Esophagus squamous epithelium (tissue), 5 donors: ENCODE measurements at places on chromosomes 6 and 20. TPM values are rescaled to one million over a fixed set of nuclear protein-coding genes. Genes with fewer than 3 reads are reported as not detected.

- peaks cover 16% of the 10 kb centered on the region for H3K4me1 ChIP-seq
- no peak for DNase-seq
- no peak overlapping the region for H3K4me3 ChIP-seq
- H3K27me3 ChIP-seq = peaks cover 33% of the 10 kb centered on the region
- H3K36me3 ChIP-seq = no peaks in the 10 kb centered on the region
Measured at GRCh38 chr6:43304361-43304760, 4.3 kb downstream of the CRIP3 start.

Gene MTFR2
- total RNA-seq = 2.3 TPM

Gene COX4I2
- total RNA-seq = 2.6 TPM

DNA sequence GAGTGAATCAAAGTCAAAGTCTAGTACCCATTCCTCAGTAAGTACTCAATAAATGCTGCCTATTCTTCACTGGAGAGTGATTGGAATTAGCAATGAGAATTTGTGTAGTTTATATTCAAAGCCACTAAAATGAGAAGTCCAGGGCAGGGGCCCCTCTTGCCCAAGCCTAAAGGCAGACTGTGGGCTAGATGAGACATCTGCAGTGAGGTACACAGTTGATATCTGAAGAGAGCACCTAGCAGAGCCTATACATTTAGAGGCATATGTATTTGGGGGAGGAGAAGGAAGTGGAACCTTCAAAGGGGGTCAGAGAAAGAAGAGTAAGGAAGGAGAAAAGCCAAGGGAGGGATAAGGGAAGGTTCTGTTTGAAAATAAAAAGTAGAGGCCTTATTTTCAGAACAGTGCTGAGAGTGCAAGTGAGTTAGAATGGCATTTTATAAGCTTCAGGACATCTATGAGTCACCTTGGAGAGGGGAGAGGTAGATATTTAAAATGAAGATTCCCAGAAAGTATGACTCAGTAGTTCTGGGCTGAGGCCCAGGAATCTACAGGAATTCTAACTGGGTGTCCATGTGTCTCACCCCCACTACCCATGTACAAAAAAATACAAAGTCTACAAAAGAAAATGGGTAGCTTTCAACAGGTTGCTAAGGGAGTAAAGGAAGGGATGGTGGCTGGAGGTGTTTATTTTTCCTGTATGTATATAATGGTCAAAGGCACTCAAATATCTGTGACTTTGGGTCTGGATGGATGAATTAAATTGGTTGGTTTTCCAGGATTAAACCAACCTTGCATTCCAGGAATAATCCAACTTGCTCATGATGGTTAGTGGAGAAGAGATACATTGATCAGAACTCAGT, 135.1 kb downstream of the ZFP64 start:
- no peak overlapping the region for H3K27ac ChIP-seq
- no peaks in the 10 kb centered on the region for H3K27me3 ChIP-seq
- H3K4me1 ChIP-seq = no peaks in the 10 kb centered on the region
- H3K36me3 ChIP-seq = no peaks in the 10 kb centered on the region
- no peak for DNase-seq

DNA sequence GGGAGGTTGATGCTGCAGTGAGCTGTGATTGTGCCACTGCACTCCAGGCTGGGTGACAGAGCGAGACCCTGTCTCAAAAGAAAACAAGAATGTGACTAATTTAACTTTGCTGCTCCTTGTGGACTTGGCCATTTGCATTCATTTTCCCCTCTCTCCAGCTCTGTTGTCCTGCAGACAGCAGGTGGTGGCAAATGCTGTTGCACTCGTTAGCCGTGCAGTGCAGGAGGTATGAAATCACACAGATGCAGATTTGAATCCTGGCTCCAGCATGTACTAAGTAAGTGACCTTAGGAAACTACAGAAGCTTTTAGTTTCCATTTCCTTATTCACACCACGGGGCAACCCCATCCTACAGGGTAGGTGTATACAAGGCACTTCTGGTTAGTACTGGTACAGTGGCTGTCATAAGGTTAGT, 9.6 kb upstream of the BEND3 start:
- H3K4me3 ChIP-seq = no peak overlapping the region
- no peak for DNase-seq
- H3K36me3 ChIP-seq = no peaks in the 10 kb centered on the region

- no peaks in the 10 kb centered on the region for H3K36me3 ChIP-seq
- H3K27me3 ChIP-seq = no peaks in the 10 kb centered on the region
- no peak for DNase-seq
- H3K27ac ChIP-seq = no peak overlapping the region
Measured at GRCh38 chr6:24968783-24969182, 33.0 kb upstream of the RIPOR2 start.
